CD4-positive, alpha-beta T cell treated with Interferon alpha-2 for 1 hour (primary cell): ENCODE measurements at places on chromosomes 2 and 18.

GRCh38 chr2:172398440-172398839 is 28.9 kb upstream of the ITGA6 start:
- DNase-seq, result no peak

DNA sequence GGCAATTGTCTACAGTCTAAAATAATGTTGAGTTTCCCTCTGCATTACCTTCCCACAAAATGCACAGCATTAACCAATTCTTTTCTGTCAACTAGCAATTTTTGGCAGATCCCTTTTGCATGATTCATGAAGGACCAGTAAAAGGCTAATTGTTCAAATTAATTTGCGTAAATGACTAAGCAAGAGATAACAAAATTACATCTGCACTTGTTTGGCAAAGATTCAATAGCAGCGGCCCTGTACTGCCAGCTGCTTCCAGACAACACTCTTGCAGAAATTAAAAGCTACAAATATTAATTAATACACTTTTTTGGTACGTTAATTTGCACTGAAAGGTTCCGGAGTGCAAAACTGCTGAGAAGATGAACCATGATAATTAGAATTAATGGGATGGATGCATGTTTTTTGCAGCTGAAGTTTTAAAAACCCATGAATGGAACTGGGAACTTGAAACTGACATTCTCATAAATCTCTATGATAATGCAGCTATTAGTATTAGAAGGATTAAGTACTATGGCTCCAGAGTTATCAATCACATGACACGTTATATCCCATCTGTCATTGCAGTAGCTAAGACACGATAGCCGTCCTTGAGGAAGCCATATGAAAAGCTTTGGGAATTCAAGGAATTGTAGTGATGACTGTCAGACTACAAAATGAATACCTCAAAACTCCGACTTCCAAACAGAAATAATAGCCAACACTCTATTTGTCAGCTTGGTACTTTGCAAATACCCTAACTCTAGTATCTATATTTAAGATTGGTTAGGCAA is 1268.3 kb upstream of the ACVR2A start:
- no peak for DNase-seq

- DNase-seq, result no peak
These were observed 77.3 kb downstream of the LONRF2 start for GRCh38 chr2:100244881-100245605.

DNA sequence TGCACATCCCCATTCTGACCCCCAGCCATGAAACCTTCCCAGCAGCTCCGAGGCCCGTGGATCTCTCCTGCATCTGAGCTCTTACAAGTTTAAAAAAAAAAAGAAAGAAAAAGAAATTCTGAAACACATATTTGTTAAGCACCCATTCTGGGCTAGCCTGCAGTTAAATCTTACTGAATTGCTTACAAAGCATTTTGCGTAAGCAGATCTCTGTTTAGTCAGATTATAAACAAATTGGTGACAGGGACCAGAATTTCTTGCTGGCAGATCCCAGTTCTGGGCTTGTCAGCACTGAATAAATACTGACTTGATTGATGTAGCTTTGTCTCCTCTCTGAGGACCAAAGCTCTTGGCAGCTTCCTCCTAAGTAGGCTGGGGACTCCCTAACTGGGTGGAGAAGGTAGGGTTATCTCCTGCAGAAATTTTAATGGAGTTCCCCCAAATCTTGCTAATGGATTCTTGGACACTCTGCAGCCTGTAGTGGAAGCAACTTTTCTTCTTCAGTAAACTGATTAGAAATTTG is 160.9 kb downstream of the MIB1 start:
- DNase-seq, result no peak

DNA sequence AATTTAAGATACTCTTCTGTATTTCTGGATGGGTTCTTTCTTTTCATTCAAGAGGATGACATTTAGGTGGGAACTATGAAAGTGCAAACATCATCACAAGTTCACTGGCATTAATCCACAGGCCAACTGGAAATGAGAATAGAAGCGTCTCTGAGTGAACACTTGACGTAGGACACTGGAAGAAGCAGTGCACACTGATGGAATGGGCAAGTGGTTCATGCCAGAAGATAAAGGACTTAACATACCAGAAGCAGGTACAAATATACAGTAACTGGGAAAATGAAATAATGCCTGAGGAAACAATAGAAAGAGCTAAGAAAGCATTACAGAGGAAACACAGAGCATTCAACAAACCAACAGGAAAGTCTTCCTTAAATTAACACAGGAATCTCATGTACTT is 120.9 kb upstream of the CCDC195 start:
- no peak for DNase-seq

DNA sequence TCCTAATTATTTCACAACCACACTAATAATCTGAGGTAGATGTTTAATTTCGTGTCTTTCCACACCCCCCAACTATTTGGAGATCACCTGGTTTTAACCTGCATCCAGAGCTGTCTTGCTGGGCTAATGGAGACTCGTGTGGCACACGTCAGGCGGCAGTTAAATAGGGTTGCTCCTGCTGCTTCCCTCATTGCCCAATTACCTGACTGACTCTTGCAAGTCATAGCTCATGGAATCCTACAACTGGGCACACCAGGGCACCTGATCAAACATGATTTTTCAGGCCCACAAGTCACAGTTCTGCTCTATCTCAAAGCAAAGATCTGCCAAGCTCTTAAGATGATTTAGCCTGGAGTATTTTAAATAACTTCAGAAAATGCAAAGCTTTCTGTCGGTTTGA is 1430.4 kb upstream of the ACVR2A start:
- DNase-seq, result no peak

GRCh38 chr2:18959952-18960717 is 370.8 kb upstream of the NT5C1B start:
- DNase-seq, result no peak

DNA sequence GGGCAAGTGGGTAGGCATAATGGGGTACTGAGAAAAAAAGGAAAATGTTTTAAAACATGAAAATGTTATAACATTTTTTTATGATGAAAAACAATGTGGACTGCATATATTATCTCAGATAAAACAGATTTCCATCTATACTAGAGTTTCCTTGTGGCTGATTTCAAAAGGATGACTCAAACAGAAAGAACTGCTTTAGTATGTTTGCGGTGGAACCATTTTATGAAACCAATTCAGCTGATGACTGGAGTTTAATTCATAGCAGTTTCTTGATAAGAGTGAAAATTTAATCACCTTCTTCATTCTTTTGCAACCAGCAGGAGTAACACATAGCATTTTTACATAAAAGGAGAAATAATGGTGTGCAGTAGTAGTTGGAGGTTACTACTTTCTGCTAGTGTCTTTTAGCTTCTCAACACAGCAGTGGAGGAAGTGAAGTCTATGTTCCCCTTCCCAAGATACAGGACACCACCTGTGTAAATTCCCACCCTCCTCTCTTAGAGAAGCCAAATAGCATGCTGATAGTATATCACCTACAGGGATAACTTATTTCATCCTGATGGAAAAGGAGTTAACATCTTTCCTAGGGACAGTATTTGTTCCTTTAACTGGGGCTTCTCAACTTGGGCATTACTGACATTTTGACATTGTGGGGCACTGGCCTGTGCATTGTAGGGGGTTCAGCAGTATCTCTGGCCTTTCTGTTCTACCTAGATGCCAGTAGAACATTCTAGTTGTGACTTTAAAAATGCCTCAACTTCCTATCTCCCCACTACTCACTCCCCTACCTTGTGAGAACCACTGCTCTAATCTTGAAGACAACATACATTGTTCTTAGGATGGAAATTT is 29.9 kb downstream of the PELI1 start:
- DNase-seq, result peak; percentile 53

GRCh38 chr2:8413589-8414135 is 268.2 kb upstream of the ID2 start:
- DNase-seq, result no peak

GRCh38 chr18:46480226-46480625 is 176.8 kb downstream of the LOXHD1 start:
- no peak for DNase-seq

DNA sequence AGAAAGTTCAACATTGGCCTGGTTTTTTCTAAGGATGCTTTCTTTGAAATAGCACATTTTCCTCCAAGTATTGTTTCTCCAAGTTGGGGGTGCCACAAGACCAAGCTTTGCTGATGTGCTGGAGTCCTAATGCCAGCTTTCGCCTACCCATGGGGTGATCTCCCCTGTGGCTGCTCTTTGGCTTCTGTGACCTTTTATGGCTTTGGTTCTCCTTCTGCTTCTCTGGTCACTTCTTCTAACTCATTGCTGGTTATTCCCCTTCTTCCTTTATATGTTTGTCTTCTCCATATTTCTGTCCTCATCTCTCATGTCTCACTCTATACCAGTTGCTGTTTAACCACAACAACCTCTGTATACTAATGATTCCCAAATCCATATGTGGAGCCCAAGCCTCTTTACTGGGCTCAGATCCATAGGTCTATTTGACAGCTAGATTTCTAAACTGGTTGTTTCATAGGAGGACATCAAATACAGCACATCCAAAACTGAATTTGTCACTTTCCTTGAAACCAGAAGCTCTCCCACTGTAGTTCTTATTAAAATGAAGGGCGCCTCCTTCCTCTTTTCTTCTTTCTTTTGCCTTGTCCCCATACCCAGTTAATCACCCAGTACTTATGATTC is 23.1 kb downstream of the APOB start:
- DNase-seq, result no peak

DNA sequence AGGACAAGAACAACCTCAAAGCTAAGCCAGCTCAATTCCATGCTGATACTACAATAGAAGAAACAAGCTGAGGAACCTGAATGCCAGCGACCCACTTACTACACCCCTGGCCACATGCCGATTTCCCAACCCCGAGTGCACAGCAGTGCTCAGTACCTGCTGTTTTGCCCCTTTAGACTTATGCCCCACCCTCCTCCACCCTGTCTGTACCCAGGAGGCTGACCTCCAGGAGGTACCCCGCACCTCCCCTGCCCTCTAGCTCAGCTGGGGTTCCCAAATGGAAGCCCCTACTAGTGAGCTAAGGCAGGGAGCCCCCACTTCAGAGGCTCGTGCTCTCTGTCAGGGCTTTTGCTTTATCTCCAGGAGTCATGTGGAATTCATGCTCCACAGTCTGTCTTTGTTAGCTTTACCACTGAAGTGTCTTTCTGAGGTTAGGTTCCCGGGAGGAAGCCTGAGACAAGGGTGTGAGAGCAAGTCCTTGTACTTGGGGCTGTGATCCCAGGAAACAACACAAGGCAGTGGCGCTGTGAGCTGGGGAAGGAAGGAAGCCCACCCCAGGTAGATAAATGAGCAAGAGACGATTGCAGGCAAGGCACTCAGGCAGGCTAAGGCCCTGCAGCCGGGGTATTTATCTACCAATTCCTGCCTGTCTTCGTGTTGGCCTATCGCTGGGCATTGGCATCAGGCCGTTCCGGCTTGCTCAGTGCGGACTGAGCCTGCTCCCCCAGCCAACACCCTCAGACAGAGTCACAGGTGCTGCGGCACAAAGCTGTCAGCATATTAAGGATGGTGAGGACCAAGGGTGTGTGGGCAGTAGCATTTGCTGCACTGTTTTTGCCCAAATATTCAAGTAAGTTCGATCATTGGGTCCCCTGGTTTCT is 220.5 kb downstream of the CYP26B1 start:
- no peak for DNase-seq

- no peak for DNase-seq
These were observed 11.9 kb downstream of the CAPN10 start for GRCh38 chr2:240598311-240598911.

DNA sequence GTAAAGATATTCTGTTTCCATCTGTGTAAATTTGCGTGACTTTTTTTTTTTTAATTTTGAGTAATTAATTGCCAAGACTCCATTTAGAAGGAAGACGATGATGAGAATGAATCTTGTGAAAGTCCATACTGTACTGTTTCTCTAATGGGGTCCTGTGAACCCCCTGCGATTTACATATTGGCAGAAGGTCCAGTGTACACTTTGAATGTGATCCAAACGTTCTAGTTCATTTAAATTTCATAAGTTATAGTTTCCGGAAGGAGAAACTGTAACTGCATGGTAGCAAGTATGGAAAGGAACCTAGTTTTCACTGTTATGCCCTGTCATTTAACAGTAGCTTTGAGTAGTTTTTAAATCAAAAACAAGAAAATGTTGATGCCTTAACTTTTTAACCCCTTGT is 166.7 kb downstream of the FMNL2 start:
- no peak for DNase-seq

DNA sequence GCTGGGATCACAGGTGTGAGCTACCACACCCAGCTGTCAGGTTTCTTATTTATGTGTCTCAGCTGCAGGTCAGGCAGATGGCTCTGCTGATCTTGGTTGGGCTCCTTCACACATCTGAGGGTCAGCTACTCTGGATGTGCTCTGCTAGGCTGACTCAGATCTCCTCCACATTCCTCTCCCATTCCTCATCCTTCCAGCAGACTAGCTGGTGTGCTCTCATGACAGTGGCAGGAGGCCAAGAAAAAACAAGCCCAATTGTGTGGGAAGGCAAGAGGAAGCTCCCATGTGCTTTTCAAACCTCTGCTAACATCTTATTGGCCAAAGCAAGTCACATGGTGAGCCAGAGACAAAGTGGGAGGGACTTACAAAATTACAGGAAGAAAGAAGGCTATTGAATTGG is 11.7 kb upstream of the MSH6 start:
- no peak for DNase-seq

DNA sequence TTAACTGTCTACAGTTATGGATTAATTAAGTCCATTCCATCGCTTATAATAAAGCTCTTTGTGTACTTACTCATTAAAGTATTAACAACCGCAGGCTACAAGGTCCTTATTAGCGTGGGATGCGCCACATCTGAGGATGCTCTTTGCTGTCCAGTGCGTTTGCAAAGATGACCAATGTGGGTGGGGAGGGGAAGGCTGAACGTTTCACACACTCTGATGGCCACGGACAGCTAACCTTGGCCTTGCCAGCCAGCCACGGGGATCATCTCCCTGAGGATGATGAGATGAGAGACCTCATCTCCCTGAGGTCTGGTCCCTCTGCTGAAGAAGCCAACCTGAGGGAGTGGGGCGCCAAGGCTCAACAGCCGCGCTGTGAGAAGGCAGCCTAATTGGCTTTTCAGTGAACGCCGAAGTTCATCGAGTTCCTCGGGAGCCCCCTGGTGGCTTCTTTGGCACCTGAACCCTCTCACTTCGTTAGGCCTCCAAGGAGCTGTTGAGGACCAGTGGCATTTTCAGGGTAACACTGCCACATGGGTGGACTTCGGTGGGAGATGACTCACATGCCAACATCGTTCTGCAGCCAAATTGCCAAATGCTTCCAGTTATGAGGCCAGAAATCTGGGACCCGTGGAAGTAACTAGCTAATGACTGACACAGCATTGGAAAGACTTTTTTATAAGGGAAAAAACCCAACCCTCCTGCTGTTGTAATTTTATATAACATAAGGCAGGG is 69.3 kb upstream of the SEC11C start:
- peak; percentile 68 for DNase-seq

GRCh38 chr2:226733189-226733858 is 66.3 kb downstream of the IRS1 start:
- DNase-seq, result no peak

DNA sequence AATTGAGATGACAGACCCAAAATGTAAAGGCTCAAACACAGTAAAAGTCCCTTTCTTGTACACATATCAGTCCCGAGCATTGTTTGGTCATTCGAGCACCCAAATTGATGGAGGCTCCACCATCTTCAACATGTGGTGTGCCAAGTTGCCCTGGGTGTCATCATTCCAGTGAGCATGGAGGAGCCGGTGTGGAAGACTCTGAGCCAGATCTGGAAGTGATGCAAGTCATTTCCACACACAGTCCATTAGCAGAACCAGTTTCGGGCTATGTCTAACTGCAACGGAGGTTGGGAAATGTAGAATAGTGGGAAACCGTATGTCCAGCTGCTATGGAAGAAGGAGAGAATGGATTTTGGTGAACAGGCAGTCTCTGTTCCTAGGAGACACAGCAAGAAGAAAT is 40.9 kb upstream of the BZW1 start:
- no peak for DNase-seq
